ENCODE measurements at places on chromosomes 3 and 15. TPM values are rescaled to one million over a fixed set of nuclear protein-coding genes. Genes with fewer than 3 reads are reported as not detected.
A peak's percentile ranks its signal among the peaks of the same experiment; 100 is the strongest.

GRCh38 chr3:70000028-70000410 lies 486 bp downstream of the SAMMSON start:
- H3K27ac ChIP-seq, result no peak overlapping the region
- H3K27me3 ChIP-seq, result no peaks in the 10 kb centered on the region
- H3K4me3 ChIP-seq, result no peak overlapping the region
- H3K36me3 ChIP-seq, result no peaks in the 10 kb centered on the region
- DNase-seq, result no peak
- no peaks in the 10 kb centered on the region for H3K4me1 ChIP-seq

MEGF11 gene
- under 0.01 TPM for total RNA-seq

DNA sequence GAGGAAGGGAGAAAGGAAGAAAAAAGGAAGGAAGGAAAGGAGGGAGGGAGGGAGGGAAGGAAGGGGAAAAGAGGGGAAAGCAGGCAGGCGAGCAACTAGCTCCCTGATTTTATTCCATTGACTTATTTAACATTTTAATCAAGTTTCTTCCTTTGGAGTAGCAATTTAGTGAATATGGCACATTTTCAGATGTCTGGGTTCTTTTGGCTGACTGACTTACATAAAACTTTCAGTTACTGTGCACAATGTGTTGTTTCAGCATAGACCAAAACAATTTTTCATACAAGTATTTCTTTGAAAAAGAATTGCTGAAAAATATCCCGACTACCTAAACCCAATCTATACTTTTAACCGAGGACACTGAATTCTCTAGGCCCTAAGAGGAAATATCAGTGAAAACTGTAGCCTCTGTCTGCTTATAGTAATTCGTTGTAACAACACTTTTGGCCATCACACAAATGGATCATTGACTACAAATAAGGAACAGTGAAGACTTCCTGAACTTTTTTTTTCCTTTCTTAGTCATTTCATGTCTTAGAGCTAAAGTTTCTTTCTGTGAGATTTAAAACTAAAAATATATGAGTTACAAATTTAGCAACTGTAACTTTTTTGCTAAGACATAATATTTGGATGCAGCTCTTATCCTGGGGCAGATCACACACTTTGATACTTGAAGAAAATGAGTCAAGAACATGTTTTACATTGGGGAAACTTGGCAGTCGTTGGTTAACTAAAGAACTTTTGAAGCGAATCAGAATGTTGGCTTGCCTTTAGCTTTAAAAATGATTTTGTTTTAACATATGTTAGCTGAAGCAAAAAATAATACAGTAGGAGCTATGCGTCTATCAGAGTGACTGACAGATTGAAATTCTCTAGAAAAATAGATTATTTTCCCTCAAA lies 79.6 kb downstream of the SOX2 start:
- H3K36me3 ChIP-seq, result no peaks in the 10 kb centered on the region
- no peak for DNase-seq
- H3K4me3 ChIP-seq, result no peak overlapping the region
- no peaks in the 10 kb centered on the region for H3K4me1 ChIP-seq

GRCh38 chr15:101136381-101137268 lies 115.2 kb downstream of the CHSY1 start:
- no peak for DNase-seq
- no peaks in the 10 kb centered on the region for H3K4me1 ChIP-seq
- H3K27ac ChIP-seq, result no peak overlapping the region
- H3K27me3 ChIP-seq, result no peaks in the 10 kb centered on the region

DNA sequence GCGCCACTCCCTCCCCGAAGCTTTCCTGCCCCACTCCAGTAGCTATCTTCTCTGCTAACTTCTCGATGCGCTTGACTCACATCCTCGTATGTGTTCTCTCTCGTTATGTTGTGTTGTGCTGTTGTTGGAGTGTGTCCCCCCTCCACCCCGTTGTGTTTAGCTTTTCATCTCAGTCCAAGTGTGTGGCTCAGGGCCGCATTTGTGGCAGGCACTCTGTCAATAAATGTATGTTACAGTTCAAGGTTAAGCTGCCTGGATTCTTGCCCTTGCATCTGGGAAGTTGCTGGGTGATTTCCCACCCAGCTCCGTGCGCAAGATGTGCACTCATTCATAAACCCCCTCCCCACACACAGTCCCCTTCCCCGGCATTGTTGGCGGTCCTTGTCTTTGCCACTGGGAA lies 71.9 kb downstream of the PGPEP1L start:
- no peak overlapping the region for H3K27ac ChIP-seq
- no peak overlapping the region for H3K4me3 ChIP-seq
- DNase-seq, result no peak
- H3K4me1 ChIP-seq, result peaks cover 2% of the 10 kb centered on the region
- H3K27me3 ChIP-seq, result no peaks in the 10 kb centered on the region

DNA sequence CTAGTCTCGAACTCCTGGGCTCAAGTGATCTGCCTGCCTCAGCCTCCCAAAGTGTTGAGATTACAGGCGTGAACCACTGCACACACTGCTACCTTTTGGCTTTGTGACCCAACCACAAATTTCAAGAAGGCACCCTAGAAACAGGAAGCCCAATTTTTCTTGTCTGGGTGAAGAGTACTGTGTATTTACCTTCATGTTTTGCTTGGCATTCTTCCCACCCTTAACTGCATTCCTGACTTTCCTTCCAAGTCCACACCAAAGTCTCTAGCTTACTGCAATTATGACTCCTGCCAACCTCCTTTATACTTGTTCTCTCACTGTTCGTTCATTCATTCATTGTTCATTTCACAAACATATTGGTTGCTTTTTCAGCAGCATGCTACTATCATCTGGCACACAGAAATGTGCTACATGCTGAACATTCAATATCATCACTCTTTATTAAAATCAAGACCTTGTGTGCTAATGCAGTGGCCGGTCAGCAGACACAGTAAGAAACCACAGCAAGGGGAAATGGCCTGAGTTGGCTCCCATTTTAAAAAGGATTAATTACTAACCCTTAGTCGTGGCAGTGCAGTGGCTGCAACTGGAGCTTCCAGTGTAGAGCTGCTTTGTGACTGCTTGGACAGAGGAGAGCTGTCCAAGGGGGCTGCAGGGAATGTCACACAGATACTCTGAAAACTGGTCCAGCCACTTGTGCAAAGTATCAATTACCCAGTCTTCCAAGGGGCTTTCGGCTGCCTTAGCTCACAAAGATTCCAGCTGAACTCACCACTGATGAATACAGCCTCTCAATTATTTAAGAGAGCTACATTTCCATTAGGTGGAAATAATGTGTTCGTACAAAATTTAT lies 94.0 kb downstream of the ETFA start:
- peaks cover 29% of the 10 kb centered on the region for H3K36me3 ChIP-seq
- H3K4me1 ChIP-seq, result no peaks in the 10 kb centered on the region
- DNase-seq, result no peak
- no peak overlapping the region for H3K4me3 ChIP-seq
- no peaks in the 10 kb centered on the region for H3K27me3 ChIP-seq
- no peak overlapping the region for H3K27ac ChIP-seq

- H3K27me3 ChIP-seq, result no peaks in the 10 kb centered on the region
- no peaks in the 10 kb centered on the region for H3K36me3 ChIP-seq
- no peak for DNase-seq
- H3K4me1 ChIP-seq, result peaks cover 11% of the 10 kb centered on the region
- no peak overlapping the region for H3K4me3 ChIP-seq
Measured at GRCh38 chr3:161393803-161394202, 22.5 kb upstream of the SPTSSB start.

APPL1 gene
- 19.0 TPM for total RNA-seq

DNA sequence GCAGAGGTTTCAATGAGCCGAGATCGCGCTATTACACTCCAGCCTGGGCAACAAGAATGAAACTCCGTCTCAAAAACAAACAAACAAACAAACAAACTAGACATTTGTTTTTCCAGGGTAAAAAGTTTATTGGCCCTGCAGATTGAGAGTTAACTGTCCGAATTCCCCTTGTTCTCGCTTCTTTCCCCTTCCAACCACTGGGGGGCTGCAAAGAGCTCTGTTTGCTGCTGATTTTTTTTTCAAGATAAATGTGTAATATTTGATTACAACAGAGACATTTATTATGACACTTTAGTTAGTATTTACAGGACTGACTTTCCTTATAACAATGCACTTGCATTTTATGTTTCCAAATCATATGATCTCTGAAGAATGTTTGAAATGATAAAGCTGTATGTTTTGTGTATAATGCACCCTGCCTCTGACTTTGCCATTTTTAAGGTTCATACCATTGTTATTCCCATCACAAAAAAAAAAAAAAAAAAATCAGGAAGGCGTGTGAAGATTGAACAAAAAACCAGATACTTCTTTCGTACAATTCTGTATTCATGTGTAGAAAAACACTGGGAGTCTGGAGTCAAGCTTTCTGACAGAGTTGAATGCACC lies 2.8 kb downstream of the CLSTN2 start:
- no peak overlapping the region for H3K27ac ChIP-seq
- peaks cover 7% of the 10 kb centered on the region for H3K4me1 ChIP-seq
- H3K4me3 ChIP-seq, result no peak overlapping the region

DNA sequence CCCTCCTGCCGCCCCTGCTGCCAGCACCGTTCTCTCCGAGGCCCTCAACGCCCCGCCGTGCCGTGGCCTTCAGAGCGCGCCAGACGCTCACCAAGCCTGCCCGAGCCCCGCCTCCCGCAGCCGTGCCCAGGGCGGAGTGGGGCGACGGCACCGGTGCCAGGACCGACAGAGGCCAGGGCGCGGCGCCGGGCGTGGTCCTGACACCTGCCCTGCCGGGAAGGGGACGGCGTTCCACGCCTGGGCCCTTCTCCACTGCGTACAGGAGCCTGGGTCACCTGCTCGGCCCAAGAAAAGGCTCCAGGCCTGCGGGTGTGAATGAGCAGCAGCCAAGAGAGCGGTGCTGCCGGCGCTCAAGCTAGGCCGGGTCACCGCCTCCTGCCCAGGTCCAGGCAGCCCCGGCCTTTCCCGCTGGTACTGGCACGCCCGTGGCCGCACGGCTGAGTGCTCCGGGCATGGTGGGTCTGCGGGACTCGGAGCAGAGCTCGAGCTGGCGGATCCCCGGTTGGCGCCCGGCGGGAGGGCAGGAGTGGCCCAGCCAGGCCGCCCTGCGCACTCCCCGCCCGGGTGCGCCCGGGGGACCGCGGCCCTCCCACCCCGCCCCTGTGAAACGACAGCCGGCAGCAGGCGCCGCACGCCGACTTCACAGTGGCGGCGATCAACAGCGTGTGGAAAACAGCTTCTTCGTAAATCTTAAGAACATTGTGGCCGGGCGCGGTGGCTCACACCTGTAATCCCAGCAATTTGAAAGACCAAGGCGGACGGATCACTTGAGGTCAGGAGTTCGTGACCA lies 4.2 kb downstream of the OCA2 start:
- H3K27me3 ChIP-seq, result peaks cover 5% of the 10 kb centered on the region
- no peaks in the 10 kb centered on the region for H3K36me3 ChIP-seq
- H3K4me3 ChIP-seq, result peak overlapping the region; percentile 34
- peak; percentile 32 for DNase-seq

- H3K27me3 ChIP-seq, result no peaks in the 10 kb centered on the region
- peaks cover 4% of the 10 kb centered on the region for H3K4me1 ChIP-seq
- H3K36me3 ChIP-seq, result no peaks in the 10 kb centered on the region
- H3K27ac ChIP-seq, result no peak overlapping the region
- H3K4me3 ChIP-seq, result no peak overlapping the region
- DNase-seq, result no peak
Measured at GRCh38 chr15:51577636-51578304, 44.8 kb downstream of the DMXL2 start.

DNA sequence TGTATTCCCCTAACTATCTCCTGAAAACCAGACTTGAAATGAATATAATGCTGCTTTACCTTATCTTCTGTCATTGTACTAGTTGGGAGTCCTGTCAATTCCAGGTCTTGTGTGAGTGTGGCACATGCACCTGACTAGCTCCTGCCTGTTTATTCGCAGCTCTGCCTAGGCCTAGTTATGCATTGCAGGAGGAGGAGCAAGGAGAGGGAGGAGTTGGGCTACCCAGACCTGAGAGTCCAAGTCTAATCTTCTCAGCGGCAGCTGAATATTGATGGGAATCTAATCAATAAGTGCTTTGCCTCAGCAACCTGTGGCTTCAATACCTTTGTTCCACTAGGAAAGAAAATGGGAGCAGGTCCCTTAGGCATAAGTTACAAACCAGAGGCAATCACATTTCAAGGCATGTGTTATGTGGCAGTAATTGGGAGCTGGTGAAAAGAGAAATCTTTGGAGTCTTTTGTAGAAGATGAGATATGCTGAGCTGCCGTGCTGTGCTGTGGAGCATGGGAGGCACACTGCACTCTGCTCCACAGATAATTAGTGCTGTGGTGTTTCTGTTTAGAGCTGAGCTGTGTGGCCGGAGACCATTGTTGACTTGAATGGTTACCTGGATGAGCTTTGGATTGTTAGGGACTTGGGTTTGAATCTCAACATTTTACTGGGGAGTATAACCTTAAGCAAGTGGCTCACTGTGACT lies at the start of gene SLC2A2:
TSS of gene SLC2A2 (minus strand) at position 124 of the 697 bp plus-strand sequence. CDS start at position 74, 50 bp downstream.
- H3K27ac ChIP-seq, result peak within 1 kb of the TSS; percentile 32
- DNase-seq, result peak; percentile 62
- peaks cover 2% of the 10 kb centered on the region for H3K36me3 ChIP-seq
- H3K4me3 ChIP-seq, result peak within 1 kb of the TSS; percentile 76

DNA sequence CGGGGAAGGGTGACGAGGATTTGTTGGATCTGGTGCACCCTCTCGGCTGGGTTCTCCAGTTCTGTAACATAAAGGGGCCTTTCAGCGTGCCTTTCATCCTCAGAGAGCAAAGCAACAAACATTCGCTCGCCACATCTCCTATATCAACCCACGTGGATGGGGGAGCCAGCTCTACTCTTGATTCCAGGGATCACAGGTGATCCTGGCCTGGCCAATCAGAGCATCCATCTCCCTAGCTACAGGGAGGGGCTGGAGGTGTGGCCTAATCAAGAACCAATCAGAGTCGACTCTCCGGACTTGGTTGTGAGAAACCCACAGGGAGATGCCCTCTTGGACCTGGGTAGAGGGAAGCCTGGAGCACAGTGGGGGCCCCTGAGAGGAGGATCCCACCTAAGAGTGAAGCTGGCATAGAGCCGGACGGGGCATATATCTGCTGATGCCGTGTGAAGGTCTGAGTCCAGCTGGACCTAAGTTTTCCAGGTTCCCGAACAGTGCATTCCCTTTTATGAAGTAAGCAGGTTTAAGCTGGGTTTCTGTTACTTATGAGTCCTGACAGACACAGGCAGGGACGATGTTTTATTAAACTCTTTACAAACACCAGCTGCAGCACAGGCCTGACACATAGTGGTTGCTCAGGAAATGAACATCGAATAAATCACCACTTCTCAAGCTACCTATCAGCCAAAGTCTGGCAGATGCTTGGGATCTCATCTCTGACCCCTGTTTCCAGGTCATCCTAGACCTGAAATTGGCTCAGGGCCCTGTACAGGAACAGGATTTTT lies 50.7 kb upstream of the RAD18 start:
- H3K27me3 ChIP-seq, result no peaks in the 10 kb centered on the region
- no peak for DNase-seq

SH3GL3 gene
- 0.23 TPM for total RNA-seq

All from liver (tissue), 10 donors.